ENCODE measurements at places on chromosomes 1 and 21.

DNA sequence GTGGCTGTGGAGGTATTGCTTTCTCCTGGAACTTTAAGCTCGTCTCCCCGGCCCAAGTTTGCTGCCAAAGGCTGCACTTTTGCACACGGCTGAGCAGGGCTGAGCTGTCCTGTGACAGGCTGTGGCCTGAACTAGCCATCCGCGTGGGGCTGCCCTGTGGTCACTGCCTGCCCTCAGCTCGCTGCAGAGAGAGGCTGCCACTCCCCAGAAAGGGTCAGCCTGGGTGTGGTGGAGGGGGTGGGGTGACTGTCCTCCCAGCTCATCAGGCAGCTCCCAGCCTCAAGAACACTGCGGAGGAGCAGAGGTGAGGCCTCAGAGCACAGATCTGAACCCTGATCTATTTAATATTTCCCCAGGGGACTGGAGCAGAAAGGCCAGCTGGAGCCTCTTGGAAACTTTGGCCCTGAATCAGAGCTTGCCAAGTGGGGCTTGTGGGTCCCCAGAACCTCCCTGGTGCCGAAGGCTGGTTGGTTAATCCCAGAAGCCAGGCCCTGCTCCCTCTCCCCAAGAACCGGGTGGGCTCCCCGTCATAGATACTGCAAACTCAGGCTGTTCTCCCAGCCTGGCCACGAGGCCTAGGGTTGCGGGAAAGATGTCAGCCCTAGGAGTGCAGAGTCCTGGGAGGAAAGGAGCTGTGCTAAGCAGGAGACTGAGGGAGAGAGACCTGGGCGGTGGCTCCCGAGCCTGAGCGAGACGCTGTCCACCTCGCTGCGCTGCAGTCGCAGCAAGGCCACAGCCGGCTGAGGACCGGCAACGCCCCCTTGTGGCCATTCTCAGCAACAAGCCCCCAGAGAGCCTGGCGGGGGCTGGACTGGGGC lies 125.1 kb upstream of the IPO9 start:
- peak; percentile 78 for DNase-seq

GRCh38 chr1:33906156-33906555 lies 42.3 kb downstream of the HMGB4 start:
- DNase-seq, result no peak

DNA sequence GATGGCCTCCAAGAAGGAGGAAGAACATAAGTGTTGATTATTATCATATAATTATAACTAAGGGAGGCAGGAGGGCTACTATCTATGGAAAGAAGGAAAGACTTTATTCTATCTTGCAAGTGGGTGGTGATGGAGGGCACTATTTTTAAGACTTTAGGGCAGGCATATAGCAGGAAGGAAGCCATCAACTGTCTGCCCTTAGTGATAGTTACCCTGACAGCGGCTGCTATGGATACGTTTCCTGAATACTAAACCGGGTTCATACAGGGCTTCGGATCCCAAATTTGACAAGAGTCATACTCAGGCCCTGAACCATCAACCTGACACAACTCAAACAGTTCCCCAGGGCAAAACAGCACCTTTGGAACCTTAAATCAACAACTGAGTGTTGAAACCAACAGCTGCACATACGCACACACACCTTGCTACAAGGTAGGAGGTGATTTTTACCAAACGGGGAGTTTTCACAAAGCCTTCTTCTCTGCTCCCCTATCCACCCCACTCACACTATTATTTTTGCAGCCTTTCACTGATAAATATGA lies 397.2 kb downstream of the OMA1 start:
- no peak for DNase-seq

DNA sequence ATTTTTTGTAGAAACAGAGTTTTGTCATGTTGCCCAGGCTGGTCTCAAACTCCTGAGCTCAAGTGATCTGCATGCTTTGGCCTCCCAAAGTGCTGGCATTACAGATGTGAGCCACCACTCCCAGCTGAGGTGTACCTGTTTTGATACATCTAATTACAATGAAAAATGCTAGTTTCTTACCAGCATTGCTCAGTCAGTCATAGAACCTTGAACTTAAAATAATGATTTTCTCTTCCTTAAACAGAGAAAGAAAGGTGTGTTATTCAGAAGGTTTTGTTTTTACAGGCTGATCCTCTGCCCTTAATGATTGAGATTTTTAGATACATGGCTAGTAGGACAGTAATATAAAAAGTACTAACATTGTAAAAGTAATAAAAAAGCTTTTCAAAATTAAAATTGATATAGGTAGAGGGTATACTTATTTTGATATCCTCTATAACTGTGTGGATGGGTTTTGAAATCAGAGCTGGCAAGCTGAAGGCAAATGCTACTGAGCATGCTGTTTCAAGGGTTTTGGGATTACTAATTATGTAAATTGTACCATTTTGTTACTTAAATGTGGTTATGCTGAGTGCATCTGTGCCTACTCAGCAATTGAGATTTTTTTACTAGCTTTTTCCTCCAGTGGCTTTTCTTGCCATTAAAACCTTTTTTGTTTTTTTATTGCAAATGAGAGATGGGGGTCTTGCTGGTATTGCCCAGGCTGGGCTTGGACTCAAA lies 16.1 kb downstream of the PRRC2C start:
- no peak for DNase-seq

DNA sequence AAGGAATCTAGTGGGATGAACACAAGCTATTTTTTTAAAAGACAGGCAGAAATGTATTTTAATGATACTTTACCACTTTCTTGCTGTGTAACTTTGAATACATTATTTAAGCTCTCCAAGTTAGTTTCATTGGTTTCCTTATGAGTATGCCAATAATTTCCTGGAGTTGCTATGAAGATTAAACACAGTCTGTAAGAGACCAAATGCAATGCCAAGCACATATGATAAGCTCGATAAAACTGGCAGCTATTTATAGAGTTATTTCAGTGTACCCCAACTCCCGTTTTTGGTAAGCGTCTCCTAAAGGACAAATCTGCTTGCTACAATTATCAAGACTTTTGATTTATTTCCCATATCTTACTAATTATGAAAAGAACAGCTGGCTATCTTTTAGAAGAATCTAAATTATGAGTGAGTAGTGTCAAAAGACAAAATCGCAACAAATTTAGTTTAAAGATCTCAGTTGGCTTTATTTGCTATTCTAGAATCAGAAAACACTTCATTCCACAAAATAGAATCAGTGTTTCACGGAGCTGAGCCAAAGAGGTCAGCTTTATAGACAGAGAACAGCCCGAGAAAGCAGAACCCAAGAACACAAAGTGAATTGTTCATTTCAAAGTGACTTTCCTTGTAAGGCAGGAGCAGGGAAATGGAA lies 7.2 kb upstream of the MAP10 start:
- no peak for DNase-seq

DNA sequence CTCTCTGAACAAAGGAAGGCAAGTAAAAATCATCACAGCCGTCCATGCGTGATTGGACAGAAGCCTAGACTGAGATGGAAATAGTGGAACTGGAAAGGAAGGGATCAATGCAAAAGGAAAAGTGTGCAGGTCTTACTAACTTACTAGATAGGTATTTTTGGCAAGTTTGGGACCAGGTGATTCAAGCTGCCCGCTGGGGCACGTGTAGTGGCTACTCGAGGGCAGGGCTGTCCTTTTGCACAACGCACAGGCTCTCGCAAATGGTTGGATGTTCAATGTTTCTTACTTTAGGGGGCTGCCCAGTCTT lies 566 bp upstream of the ALG6 start:
- no peak for DNase-seq

DNA sequence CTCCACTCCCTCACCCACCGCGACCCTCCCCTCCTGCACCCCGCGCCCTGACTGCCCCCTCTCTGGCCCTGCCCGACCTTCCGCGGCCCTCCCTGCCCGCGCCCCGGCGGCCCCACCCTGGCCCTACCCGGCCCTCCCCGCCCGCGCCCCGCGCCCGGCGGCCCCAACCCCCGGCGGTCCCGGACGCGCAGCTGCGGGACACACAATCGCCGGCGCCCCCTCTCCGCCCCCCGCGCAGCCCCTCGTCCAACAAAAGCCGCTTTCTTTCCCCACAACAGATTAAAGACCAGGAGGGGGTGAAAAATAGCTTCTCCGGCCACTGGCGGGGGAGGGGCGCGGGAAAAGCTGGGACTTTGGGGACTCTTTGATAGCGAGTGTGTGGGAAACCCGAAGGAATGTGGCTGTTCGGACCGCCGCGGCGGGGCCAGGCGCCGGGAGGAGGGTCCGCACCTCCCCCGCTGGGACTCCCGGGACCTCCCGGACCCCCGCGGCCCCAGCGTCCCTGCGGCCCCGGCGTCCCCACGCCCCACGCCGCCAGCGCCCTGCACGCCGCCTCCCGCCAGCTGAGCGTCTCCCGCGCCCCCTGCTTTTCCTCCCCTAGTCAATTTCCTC lies 8.8 kb upstream of the ID3 start:
- DNase-seq, result no peak

DNA sequence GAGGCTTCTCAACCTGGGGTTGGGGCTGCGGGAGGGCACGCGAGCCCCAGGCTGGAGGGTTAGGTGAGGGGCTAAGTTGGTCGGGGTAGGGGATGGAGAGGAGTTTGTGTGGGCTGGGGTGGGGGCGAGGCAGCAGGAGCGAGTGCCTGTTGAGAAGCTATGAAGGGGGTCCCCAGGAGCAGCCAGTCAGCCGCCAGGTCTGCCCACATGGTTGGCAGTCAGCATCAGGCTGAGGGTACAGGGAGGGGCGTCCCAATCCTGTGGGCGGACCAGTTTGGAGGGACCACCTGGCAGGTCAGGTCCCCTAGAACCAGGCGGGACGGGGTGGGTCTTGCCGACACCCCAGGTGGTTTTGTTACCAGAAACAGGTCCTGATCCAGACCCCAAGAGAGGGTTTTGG lies 400 bp upstream of the TRIM17 start:
- no peak for DNase-seq

- DNase-seq, result peak; percentile 92
Measured at GRCh38 chr1:188027613-188028012, 1198.9 kb downstream of the PLA2G4A start.

GRCh38 chr1:227299688-227300087 lies 18.6 kb downstream of the CDC42BPA start:
- no peak for DNase-seq

GRCh38 chr1:32470991-32471694 lies 6.3 kb downstream of the ZBTB8B start:
- no peak for DNase-seq

- peak; percentile 52 for DNase-seq
Measured at GRCh38 chr1:51768971-51769588, 109.4 kb downstream of the NRDC start.

GRCh38 chr1:167371030-167371429 lies 147.3 kb downstream of the CD247 start:
- DNase-seq, result no peak

- DNase-seq, result no peak
Measured at GRCh38 chr1:178528953-178529335, 16.0 kb downstream of the TEX35 start.

DNA sequence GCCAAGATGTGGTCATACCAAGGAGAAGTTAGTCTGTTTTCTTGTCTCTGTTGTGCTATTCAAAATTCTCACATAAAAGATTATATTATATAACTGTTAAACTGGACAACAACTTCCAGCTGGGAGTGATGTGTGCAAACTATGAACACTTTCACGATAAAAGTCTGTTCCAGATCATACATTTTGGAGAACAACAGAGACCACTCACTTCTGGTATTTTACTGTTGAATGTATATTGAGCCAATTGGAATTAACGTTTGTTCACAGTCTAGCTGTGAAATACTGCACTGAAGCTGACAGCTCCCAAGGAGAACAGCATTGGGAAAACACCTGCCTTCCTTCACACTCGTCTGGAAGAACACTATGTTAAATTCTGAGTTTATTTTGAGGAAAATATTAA lies 860 bp upstream of the SHCBP1L start:
- DNase-seq, result no peak

- peak; percentile 10 for DNase-seq
Measured at GRCh38 chr1:209710093-209710492, 5.4 kb downstream of the HSD11B1 start.

DNA sequence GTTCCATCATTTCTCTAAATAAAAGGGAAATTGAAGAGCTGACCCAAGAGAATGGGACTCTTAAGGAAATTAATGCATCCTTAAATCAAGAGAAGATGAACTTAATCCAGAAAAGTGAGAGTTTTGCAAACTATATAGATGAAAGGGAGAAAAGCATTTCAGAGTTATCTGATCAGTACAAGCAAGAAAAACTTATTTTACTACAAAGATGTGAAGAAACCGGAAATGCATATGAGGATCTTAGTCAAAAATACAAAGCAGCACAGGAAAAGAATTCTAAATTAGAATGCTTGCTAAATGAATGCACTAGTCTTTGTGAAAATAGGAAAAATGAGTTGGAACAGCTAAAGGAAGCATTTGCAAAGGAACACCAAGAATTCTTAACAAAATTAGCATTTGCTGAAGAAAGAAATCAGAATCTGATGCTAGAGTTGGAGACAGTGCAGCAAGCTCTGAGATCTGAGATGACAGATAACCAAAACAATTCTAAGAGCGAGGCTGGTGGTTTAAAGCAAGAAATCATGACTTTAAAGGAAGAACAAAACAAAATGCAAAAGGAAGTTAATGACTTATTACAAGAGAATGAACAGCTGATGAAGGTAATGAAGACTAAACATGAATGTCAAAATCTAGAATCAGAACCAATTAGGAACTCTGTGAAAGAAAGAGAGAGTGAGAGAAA lies 38.4 kb downstream of the CENPF start:
- DNase-seq, result no peak

GRCh38 chr21:44756423-44757185 lies 45.0 kb downstream of the UBE2G2 start:
- no peak for DNase-seq

DNA sequence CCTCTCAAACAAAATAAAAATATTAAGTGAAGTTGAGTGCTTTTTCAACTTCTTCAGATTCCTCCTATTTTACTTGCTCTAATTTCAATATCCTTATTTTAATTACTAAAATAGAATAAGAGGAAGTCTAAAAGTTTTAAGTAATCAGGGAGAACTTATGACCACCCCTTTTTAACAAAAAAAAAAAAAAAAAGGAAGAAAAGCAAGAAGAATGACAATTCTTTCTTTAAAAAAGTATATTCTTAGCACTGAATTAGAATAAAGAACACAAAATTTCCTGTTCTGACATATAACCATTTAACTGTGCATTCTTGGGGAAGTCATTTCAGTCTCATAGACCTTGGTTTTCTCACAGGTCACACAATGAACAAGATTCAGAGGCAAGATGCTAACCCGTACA lies 46.8 kb downstream of the SAMSN1 start:
- DNase-seq, result no peak

- no peak for DNase-seq
Measured at GRCh38 chr1:180175806-180176205, 21.1 kb downstream of the QSOX1 start.

GRCh38 chr1:214463596-214463995 lies 87.8 kb downstream of the PTPN14 start:
- DNase-seq, result no peak

DNA sequence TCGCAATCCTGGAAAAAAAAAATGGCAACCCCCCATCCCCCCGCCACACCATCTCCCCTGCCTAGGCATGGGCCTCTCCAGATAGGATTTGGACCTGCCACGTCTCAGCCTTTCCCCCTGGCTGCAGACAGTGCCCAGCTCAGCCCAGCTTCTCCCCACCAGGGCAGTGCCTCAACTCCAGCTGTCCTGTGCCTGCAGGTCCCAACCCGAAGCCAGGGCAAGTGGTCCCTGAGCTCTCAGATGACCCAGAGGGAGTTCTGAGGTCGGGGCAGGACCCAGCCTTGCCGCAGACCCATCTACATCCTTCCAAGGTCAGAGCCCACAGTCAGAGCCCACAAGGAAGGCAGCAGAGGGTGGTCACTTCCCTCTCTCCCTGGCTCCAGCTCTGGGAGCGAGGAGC lies 86.7 kb upstream of the POU3F1 start:
- DNase-seq, result no peak

GRCh38 chr1:169511316-169512005 lies 25.7 kb upstream of the SLC19A2 start:
- peak; percentile 83 for DNase-seq

GRCh38 chr1:63322114-63322943 lies at the start of gene FOXD3:
Gene FOXD3 (plus strand): TSS chr1:63322567. CDS start chr1:63323059, 492 bp downstream.
- DNase-seq, result peak; percentile 18
